ENCODE measurements at places on chromosomes 3 and 15.

- no peak for DNase-seq
Observed at GRCh38 chr3:31754575-31755278, 222.0 kb downstream of the STT3B start.

DNA sequence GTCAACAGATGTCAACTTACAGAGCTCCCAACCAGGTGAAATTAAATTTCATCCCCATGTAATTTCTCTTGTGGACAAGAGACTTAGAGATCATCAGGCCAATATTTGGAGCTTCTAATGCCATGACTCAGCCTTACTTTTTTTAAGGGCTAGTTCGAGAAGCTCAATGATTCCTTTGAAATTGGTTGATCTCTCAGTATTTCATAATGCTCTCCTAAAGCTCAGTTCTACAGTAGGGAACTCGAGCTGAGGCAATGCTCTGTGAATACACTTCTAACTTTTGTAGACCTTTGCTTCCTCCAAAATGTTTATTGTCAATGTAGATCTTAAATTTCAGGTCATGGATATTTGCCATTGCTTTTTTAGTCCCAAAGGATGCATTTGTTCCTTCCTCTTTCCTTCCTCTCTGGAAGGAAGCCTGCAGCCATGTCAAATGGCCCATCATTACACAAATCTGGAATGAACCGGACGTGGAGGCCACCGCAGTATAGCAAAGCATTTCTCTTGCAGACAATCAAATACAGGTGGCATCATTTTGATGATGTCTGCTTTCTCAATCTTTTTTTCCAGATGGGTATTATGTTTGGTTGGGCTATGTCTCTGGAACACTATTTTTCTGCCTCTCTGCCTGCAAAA, 28.3 kb downstream of the STARD5 start:
- no peak for DNase-seq

GRCh38 chr3:139689708-139690228, 12.0 kb upstream of the NMNAT3 start:
- no peak for DNase-seq

DNA sequence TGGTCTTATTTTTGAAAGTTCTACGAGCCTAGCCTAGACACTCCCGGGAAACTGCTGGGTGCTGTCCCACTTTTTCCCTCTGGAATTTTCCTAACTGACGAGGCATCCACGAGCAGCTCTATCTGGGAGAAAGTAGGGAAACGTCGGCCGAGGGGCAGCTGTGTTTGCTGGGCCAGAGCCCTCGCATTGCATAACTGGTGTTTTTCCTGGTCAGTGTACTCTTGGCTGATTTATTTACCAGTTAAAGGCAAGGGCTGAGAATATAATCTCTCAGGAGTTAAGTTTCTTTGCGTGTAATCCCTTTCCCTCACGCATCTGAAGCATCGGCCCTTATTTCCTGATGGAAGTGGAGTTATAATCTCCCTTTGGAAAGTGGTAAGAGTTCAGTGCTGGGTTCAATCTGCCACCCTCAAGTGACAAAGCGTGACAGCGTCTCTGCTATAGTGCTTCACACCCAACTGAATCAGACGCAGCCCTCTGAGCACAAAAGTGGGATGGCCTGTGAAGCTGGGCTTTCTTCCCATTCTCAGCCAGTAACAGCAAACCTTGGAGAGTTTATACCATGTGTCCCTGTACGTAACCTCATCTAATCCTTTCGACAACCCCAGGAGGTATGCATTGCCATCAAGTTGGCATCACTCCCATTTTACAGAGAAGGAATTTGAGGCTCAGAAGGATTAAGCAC, 311.5 kb downstream of the RORA start:
- no peak for DNase-seq

DNA sequence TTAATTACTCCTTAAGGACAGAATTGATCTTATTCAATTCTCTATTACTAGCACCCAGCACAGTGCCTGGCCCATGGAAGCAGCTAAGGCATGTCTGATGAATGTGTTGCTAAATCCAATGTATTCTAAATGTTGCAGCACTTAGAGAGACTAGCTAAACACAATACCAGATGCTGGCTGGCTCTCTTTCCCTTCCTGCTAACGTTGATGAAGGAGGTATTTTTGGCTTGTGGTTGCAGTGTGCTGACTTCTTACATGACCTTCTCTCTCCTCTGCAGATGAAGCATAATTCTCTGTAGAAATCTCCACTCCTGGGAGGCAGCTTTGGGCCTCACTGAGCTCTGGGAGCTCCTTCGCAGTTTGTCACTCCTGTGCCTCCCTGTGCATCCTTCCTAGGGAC, 183.6 kb downstream of the PEX5L start:
- no peak for DNase-seq

GRCh38 chr3:134361162-134361835, 12.9 kb downstream of the AMOTL2 start:
- DNase-seq = no peak

DNA sequence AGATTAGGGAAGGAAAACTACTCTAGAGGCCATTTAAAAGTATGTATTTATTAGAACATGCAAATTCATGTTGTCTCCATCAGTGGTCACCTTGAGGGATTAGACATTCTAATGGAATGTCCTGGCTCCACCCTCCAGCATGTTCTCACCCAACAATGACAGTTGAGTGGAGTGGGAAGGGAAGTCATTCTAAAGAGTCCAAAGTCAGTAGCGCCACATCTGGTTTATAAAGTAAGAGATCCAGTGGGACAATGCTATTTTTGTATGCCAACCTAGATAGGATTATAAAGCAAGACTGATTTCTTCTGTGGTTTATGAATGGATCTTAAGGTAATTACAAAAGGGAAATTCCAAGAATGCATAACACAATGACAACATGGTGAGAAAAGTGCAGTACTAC, 33.3 kb downstream of the SLC24A1 start:
- no peak for DNase-seq

DNA sequence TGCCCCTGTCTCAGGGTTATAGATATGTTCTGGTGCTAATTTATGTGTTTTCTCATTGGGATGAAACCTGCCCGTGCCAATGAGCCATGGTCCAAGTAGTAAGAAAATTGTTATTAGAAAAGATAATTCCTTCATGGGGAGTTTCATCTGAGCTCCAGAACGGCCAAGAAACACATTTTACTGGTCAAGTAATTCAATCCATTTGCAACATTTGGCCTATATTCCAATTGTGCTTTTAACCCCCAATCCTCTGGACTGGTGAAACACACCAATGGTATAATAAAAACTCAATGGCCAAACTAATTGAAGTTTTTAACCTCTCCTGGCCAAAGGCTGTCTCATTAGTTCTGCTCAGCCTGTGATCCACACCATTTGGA, 53.7 kb upstream of the XCR1 start:
- no peak for DNase-seq

DNA sequence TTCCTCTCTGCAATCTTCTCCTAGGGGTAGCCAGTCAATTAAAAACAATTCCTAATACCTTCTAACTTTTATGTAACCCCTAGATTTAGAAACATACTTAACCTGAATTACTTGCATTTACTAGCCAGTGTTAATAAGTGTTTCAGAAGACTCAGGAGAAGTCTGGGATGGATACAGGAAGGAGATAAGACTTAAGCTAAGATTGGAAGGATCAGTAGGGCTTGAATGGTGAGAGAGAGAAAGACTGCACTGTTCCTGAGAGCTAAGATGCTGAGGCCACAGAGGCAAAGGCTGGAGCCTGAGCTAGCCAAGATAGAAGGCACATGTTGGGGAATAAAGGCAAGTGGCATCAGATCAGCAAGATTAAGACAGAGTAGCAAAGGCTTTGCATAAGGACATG, 30.1 kb upstream of the CADPS start:
- DNase-seq = no peak

DNA sequence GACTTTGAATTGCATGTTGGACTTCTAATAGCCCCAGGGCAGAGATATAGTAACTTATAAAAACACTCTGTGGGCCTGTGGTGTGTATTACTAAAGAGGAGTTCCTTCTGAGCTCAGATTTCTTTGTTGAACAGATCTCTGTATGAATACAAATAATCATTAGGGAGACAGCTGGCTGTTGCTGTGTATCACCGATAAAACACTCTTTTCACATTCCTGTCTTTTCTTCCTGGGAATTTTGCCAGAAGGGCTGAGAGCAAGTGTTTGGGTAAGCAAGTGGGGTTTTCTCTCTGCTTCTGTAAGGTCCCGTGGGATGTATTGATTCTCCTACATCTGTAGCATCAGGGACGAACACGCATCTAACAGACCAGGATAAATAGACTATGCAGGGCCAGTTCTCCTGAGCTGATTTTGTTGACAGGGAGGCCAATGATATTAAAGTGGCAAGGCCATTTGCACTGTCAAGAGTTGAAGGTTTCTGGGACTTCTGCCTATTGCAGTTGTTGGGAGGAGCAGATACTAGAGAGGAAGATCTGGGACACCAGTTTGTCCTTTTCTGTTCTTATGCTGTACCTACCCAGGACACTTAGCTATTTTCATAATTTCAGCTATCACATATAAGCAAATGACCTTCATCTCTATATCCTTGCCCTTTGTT, 225.9 kb upstream of the CD96 start:
- no peak for DNase-seq

DNA sequence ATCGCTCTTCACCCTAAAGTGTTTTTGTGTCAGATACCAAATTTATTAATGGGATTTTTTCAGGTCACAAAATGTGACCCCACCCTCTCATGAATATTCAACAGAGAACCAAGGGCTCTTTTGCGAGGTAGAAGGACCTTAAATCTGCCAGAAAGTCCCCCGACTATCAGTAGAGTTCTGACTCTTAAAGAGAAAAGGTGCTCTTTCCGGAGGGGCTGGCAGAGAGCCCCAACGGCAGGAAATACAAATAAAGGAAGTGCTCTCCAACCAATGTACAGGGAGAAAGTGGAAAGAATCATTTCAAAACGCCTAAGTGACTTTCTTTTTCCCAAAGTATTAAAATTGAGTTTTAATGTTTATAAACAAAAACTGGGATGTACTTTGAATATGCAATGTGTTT, 517.2 kb downstream of the FOXP1 start:
- no peak for DNase-seq

- DNase-seq = no peak
Observed at GRCh38 chr3:112010636-112011035, 11.9 kb downstream of the TAGLN3 start.

GRCh38 chr15:51077221-51078153, 17.2 kb downstream of the TNFAIP8L3 start:
- DNase-seq = no peak

- no peak for DNase-seq
Observed at GRCh38 chr3:39435006-39435748, 28.7 kb downstream of the RPSA start.

- DNase-seq = no peak
Observed at GRCh38 chr15:81425905-81426304, 51.9 kb upstream of the TMC3 start.

DNA sequence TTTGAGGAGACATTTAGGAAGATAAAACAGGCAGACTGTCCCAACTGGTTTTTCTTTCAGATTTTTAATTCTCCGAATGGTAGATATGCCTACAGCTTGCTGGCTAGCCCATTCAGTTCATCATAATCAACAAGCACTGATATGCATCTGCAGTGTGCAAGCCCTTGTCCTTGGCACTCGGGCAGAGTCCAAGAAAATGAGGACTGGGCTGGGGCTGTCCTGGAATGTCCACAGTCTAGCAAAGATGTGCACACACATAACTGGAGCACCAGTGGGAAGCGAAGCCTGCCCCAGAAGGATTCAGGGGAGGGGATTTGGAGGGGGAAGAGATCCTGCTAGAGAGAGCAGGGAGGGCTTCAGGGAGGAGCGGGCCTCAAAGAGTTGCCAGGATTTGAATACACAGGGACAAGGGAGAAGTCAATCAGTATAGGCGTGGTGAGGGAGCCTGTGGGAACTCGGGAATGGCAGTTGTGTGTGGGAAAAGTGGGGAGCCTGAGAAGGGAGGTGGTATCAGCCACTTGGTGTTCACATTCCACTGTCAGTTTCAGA, 8.7 kb downstream of the FAH start:
- DNase-seq = no peak

DNA sequence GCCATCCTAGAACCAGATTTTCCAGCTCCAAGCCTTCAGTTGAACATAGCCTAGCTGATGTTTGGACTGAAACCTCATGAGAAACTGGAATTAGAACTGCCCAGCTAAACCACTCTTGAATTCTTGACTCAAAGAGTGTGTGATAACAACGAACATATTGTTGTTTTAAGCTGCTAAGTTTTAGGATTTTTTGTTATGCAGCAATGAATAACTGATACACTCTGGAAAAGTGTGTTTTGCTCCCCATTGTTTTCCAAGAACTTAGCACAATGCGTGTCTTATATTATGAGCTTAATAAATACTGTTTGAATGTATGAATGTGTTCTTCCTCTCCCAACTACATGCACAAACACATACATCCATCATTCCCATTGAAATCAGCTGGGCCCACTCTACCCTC, 379.6 kb downstream of the EDEM1 start:
- no peak for DNase-seq

GRCh38 chr3:183386651-183387050, 41.8 kb downstream of the MCF2L2 start:
- no peak for DNase-seq

- DNase-seq = no peak
Observed at GRCh38 chr3:5729852-5730251, 542.3 kb downstream of the EDEM1 start.

DNA sequence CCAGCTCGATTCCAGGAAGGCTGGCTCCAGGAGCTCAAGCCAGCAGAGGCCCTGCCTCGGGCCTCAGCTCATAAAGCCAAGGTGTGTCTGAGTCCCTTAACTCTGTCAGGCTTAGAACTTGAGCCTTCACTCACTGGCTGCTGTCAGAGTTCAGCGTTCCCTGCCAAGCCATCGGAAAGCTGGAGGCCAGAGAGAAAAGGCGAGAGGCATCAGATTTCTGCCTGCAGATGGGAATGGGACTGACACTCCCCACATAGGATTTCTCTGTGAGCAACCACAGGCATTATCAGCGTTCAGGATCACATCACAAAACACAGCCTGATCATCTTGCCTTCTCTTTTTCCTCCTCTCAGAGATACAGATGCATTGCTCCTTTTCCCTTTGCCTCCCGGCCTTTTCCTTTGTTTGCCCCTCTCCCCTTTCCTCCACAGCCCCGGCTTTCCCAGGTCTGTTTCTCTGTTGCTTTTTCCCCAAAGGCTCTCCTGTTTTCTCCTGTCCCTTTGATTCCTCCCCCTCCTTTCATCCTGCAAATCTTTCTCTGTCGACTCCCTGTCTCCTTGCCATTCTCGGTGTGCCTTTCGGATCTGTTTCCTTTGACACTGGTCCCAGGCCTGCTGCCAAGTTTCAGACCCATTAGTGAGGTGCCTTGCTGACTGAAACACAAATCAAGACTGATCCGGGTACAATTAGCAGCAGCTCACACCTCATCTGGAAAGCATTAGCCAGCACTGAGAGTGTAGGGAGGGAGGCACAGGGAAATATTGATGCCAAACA, 44.5 kb upstream of the BOC start:
- no peak for DNase-seq

- no peak for DNase-seq
Observed at GRCh38 chr3:159668990-159669476, 319.6 kb upstream of the IL12A start.

All from mesothelial cell of epicardium (in vitro differentiated cells).